ENCODE measurements at places on chromosomes 5 and 9. TPM values are rescaled to one million over a fixed set of nuclear protein-coding genes. Genes with fewer than 3 reads are reported as not detected.
A peak's percentile ranks its signal among the peaks of the same experiment; 100 is the strongest.

DNA sequence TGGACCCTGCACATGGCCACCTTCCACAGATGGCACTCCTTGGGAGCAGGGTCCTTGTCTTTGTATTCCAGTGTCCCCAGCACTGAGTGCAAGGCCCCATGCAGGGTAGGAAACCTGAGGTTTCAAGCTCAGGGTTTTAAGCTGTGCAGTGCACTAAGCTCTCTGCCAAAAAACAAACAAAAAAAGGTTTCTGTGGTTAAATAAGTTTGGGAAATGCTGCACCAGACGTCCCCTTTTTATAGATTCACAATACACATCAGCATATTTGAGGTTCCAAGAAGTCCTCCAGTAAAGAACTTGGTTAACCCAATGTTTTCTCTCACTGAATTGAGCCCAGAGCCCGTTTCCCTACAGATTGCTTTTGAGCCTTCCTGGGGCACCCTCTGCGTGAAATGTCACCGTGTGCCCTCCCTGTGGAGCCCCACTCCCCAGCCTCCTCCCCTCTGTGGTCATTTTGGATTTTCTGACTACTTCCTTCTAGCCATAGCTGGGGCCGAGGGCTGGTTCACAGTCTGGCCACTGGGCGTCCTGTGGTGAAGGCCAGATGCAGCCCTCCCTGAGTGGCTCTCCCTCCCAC lies 17.1 kb downstream of the DELE1 start:
- no peak for DNase-seq

DNA sequence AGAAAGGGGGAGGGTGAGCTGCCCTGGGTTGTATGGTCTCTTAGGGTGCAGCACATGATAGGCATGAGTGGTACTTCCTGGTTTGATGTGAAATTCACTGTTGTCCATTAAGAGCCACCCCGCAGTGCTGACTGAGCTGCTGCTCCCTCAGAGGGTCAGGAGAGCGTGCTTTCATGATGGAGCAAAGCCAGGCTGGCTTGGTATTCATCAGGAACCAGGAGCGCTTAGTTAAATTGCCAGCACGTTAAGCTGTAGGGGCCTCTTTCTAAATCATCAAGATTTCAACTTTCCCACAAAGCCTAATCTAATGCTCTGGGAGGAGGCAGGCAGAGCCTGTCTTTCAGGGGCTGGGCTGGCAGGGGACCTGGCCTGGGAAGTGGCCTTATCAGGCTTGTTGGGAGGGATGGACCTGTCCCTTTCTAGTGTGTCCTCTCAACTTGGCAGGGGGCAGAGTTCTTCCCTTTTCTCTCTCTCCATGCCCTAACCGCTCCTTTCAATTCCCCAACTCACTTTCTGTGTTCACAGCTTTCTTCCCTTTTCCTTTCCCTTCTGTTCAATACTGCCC lies 7.9 kb downstream of the CYSTM1 start:
- DNase-seq, result peak; percentile 73

GRCh38 chr5:180375955-180376354 lies 22.8 kb upstream of the GFPT2 start:
- DNase-seq, result no peak

GRCh38 chr5:55742778-55743177 lies 4.9 kb downstream of the DDX4 start:
- DNase-seq, result no peak

DNA sequence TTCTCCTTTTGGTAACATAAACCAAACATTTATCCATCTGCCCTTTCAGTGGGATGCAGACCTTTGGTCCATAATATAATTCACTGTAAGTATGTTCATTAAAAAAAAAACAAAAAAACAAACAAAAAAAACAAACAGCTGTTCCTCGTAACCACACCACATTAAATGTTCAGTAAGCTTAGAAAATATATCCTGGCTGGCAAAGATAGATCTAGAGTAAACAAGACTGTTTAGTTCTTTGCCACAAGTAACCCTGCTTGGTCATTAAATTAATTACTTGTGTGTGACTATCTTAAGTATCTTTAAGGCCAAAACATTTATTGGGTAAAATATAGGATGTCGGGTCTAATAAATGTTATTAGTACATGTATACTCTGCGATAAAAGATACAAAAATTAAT lies 1717.1 kb downstream of the EFNA5 start:
- no peak for DNase-seq

- DNase-seq, result no peak
Measured at GRCh38 chr9:125745018-125745417, 2.2 kb upstream of the PBX3 start.

DNA sequence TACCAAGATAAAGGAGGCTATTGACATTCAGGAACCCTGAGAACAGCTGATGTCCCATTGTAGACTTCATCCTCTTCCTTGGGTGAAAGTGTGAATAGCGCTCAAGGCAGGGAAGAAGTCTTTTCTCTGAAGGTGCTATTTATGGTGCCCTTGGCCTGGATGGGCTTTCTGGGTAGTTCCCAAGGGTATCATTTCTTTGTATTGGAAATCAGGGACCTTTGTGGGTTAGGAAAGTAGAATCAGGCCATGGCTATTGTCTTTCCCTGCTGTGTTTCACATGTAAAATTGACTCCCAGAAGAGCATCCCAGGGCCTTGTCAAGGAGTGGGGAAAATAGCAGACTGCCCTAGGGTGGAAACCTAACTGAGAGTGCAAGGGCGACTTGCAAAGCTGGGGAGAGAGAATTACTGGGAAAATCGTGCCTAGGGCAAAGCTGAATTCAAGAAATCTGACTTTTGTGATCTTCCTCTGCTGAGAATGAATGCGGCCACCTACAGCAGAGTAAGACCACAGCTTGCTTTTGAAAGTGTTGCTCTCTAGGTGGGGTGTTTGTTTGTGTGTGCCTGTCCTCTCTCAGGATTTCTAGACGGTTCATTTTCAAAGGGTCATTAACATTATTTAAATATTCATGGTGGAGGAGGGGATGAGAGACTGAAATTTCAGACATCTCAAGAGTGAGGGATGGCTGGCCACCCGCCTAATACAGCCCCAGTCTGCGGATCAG lies 160.6 kb downstream of the C9orf152 start:
- no peak for DNase-seq

DNA sequence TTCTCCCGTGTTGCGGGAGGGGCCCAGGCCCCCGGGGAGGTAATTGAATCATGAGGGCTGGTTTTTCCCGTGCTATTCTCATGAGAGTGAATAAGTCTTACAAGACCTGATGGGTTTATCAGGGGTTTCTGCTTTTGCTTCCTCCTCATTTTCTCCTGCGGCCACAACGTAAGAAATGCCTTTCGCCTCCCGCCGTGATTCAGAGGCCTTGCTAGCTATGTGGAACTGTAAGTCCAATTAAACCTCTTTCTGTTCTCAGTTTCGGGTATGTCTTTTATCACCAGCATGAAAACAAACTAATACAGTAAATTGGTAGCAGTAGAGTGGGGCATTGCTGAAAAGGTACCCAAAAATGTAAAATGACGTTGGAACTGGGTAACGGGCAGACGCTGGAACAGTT lies 1035.1 kb downstream of the DTWD2 start:
- DNase-seq, result peak; percentile 24

DNA sequence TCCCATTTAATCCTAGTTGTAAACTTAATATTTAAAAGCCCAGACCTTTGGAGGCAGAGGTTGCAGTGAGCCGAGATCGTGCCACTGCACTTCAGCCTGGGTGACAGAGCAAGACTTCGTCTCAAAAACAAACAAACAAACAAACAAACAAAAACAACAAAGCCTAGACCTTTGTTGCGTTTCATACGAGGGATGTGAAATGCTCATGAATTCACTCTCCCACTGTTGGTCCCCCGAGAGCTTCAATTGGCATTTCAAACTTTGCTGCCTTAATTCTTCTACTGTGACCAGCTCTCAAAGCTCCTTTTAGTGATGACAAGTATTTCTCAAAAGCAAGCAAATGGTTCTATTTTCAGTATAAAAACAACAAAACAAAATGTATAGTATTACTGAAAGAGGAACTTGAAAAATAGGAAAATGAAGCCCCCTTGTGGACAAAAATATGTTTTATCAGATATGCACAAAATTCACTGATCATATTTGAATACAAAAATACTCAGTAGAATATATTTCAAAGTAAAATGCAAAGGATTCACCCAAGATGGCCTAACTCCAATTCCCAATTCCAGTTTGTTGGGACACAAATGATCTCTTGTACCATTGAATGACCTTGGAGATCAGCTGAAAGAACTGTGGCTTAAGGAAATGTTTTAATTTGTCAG lies 140.4 kb downstream of the ESM1 start:
- DNase-seq, result no peak

- no peak for DNase-seq
Measured at GRCh38 chr5:132458651-132459030, 31.9 kb downstream of the IRF1 start.

DNA sequence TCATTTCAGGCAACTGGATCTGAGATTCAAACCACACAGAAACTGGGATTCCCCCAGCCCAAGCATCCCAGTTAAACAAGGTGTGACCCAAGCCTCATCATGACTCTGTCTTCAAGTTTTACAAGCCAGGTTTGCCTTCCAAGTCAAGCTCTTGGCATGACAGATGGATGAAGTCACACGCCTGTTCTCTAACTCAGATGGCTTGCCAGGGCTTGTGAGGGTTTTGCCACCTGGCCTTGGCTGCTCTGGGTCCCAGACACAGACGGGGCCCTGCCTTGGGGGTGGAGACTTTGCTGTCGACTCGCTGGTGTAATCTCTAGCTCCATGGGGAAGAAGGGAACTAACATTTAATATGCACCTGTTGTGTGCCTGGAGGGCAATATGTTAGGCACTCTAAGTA lies 95.8 kb upstream of the RARS1 start:
- no peak for DNase-seq

DNA sequence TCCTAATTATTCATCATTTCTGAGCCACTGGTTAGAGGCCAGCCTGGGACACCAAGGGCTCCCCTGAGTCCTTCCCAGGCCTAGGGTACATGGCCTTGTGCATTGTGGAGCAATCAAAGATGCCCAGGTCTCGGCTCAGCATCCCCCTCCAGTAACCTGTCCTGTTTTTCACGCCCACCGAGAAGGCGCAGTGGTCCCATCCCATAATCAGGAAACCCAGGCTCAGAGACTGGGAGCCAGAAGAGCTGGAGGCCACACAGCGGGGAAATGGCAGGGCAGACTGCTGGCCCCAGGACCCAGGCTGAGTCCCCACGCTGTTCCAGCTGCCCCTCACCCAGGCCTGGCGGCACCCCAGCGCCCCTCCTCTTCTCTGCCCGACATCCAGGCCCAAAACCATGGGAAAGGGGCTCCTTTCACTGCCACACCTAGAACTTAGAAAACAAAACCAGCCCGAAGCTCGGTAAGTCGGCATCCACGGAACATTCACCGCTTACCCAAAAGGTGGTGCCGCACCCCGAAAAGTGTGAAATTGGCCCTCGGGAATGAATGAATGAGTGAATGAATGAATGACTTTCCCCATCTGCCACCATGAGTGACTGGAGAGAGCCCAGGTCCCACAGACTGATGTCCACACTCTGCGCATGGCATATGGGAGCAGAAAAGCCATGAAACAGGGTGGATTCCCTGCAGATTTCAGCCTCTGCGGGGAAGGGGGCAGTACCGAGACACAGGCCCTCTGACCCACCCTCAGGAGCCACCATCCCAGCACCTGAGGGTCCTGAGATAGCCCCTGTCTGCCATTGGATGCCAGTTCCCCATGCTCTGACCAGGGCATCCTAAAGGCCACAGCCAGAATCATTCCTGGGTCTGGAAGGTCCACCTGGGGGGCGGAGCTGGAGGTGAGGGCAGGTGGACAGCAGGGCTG lies 132.5 kb downstream of the OLFM1 start:
- no peak for DNase-seq

DNA sequence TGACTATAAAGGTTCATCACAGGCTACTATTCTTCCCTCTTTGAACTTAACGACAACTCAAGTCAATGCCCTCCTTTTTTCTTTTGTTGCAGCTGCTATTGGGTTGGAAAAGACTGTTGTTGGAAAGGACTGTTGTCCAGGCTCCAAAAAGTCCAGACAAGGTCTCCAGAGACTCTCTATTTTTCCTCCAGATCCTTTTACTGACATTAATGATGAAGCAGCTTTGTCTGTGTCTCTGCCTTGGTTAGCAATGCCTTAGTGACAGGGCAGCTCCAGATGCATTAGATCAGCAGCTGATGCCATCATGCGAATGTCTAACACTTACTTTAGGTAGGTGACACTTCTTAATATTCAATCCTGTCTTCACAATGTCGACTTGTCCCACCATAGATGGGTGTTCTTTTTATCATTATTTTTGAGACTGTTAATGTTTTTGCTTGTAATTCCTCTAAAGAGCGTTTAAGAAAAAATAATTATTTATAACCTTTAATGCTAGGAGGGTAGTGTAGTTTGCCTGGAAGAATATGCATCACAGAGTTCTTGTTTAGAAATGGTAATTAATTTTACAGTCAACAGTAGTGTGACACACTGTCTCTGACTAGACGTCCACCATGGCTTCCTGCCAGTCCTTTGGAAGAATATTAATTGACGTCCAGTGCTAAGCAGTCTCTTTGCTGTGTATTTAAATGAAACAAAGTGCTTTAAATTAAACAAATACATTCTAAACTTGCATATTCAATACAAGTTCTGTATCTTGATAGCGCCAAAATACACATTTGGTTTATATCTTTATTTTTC lies 492.2 kb downstream of the NR2F1-AS1 start:
- DNase-seq, result no peak

The CAVIN4 gene
- total RNA-seq, result 22.7 TPM

The FCN2 gene
- not detected for total RNA-seq

The NR6A1 gene
- total RNA-seq, result 0.85 TPM

The PTPRD gene
- total RNA-seq, result 8.5 TPM

The PDE8B gene
- total RNA-seq, result 71.2 TPM

The PRXL2C gene
- 12.0 TPM for total RNA-seq

The PCDHA4 gene
- 0.14 TPM for total RNA-seq

The MAP1B gene
- total RNA-seq, result 165 TPM

The SLC25A2 gene
- total RNA-seq, result 0.37 TPM

The PRDM12 gene
- not detected for total RNA-seq

All from right cardiac atrium (tissue), 5 donors.